ENCODE measurements at places on chromosomes 11 and 22. TPM values are rescaled to one million over a fixed set of nuclear protein-coding genes. Genes with fewer than 3 reads are reported as not detected.

Gene CHST1
- 2.3 TPM for total RNA-seq

Gene CNGA4
- total RNA-seq = 0.07 TPM

Gene TIMP3
- 1.1 TPM for total RNA-seq

Gene GRIA4
- not detected for total RNA-seq

Gene CALCA
- total RNA-seq = not detected

Gene PLAAT4
- total RNA-seq = 1.8 TPM

Gene PAMR1
- total RNA-seq = not detected

Gene TRIM64
- not detected for total RNA-seq

Gene OSM
- not detected for total RNA-seq

Gene EMID1
- total RNA-seq = 0.23 TPM

Gene PANX3
- not detected for total RNA-seq

Gene GGT1
- 110 TPM for total RNA-seq

Gene A4GALT
- total RNA-seq = 15.2 TPM

Gene VSIG10L2
- not detected for total RNA-seq

Gene OR51B2
- not detected for total RNA-seq

Gene RASL10A
- not detected for total RNA-seq

Gene ADAMTS8
- total RNA-seq = 0.26 TPM

Gene TEX54
- not detected for total RNA-seq

Gene RCOR2
- 1.1 TPM for total RNA-seq

Gene COPB1
- 124 TPM for total RNA-seq

Gene NLRP14
- total RNA-seq = not detected

Measured in A549 treated with GW870086 at 1 μM for 4 hours (cell line).